ENCODE measurements at places on chromosomes 5 and 9. TPM values are rescaled to one million over a fixed set of nuclear protein-coding genes. Genes with fewer than 3 reads are reported as not detected.

GRCh38 chr5:133242221-133242835, 190.5 kb downstream of the HSPA4 start:
- peaks cover 9% of the 10 kb centered on the region for H3K4me1 ChIP-seq
- H3K4me3 ChIP-seq, result no peak overlapping the region
- H3K36me3 ChIP-seq, result no peaks in the 10 kb centered on the region
- DNase-seq, result no peak
- no peak overlapping the region for H3K27ac ChIP-seq

The CLTB gene
- polyA plus RNA-seq, result 49.2 TPM

The HRH2 gene
- 9.0 TPM for polyA plus RNA-seq

The NRG2 gene
- polyA plus RNA-seq, result 7.6 TPM

DNA sequence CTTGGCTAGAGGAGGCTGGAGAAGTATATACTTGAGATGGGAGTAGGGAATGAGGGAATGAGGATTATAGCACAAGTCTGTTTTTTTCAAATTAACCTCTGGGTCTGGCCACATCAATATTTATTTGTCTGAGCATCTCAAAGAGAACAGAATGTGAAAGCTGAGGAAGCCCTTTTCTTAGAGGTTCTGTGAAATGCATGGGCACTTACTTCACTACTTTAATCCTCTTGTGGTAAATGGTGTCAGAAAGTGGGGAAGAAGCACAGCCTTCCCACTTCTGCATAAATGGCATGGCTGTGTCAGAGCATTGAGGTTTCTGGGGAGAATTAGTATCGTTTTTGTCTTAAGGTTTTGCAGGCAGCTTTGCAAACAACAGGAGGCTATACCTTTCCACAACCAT, 48.6 kb downstream of the SPATA31D1 start:
- H3K27me3 ChIP-seq, result no peaks in the 10 kb centered on the region
- no peaks in the 10 kb centered on the region for H3K36me3 ChIP-seq
- H3K4me3 ChIP-seq, result no peak overlapping the region
- DNase-seq, result no peak

DNA sequence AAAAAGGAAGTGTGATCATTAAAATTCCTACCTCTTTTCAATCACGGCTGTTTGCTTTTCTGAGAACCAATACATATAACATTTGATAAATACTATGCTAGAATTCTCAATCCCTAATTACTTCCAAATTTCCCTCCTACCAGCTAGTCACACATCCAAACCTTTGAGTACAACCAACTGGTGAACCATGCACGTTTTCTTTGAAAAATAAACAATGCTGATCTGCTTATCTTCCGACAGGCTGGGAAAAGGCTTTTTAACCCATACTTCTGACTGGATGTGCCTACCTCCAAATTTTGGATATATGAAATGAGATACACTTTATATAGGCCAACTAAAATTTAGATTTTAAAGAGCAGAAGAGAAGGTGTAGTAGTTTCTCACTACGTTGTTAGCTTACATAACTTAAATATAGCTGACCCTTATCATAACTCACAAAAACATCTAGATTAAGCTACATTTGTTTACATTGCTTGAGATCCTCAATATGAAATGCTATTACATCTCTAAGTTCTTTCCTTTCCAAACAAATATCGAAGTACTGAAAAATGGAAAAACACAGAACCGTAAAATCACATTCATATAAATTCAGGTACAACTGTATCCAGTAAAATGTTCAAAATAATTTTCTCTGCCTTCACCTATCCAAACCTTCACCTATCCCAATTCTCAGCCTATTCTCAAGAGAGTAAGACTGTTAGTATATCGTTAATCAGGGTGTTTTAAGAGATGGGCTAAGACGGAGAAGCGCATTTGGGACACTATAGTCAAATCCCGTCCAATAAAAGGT, 2.1 kb downstream of the NR3C1 start:
- DNase-seq, result no peak
- peaks cover 55% of the 10 kb centered on the region for H3K4me1 ChIP-seq
- peak overlapping the region; percentile 80 for H3K4me3 ChIP-seq
- peak overlapping the region; percentile 100 for H3K27ac ChIP-seq
- no peaks in the 10 kb centered on the region for H3K36me3 ChIP-seq

The MAN2A1 gene
- polyA plus RNA-seq, result 42.2 TPM

DNA sequence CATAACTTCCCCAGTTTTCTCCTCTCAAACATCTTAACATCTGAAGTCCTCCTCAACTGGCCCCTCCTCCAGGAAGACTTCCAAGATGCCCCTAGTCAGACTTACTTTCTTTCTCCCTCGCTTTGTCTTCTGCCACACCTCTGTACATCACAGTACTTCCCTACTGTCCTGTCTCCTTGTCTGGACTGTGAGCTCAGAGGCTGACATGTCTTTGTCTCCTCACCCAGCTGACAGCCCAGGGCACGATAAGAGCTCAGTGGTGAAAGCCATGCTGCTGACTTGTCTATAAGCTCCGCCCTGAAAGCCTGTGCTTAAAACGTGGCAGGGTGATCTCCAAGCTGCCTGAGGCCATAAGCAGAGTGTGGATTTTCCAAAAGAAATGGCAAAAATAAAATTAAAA, 33.0 kb upstream of the SLC25A51 start:
- peak; percentile 13 for DNase-seq
- no peak overlapping the region for H3K4me3 ChIP-seq
- peaks cover 9% of the 10 kb centered on the region for H3K36me3 ChIP-seq
- H3K27me3 ChIP-seq, result no peaks in the 10 kb centered on the region
- peaks cover 4% of the 10 kb centered on the region for H3K4me1 ChIP-seq
- H3K27ac ChIP-seq, result no peak overlapping the region

DNA sequence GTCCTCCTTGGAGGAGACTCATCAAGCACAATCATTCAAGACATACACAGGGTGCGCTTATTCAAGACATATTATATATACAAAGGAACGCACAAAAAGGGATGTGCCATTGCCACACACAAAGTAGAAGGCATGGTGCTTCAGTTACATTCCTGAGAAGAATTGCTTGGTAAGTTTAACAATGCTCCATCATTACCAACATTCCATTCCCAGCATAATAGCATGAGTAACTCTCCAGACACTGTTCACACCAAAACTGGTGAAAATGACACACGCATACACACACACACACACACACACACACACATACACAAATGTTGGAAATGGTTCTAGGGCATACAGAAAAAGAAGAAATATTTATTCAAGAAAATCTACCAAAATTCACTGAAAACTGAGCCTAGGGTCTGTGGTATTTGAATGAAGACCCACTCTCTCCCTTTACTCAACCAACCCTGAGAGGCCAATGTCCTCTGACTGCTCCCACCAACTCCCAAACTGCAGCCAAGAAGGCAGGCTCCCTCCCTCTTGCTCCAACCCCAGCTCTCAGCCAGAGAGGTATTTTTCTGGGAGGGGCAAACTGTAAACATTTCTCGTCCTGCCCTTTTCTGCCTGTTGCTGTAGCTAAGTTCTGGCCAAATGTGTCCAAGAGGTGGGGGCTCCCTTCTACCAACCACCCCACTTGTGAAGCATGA, 19.9 kb downstream of the UGT3A1 start:
- no peak for DNase-seq
- H3K27ac ChIP-seq, result no peak overlapping the region

The PCDHGA11 gene
- 3.7 TPM for polyA plus RNA-seq

- H3K27ac ChIP-seq, result no peak overlapping the region
- H3K4me3 ChIP-seq, result no peak overlapping the region
- no peaks in the 10 kb centered on the region for H3K27me3 ChIP-seq
Observed at GRCh38 chr9:101440714-101441230, 5.2 kb upstream of the ALDOB start.

GRCh38 chr5:44665101-44665701, 143.5 kb upstream of the MRPS30 start:
- H3K4me3 ChIP-seq, result no peak overlapping the region
- no peak for DNase-seq
- no peak overlapping the region for H3K27ac ChIP-seq

The GIN1 gene
- polyA plus RNA-seq, result 13.3 TPM

The ACTBL2 gene
- not detected for polyA plus RNA-seq

GRCh38 chr9:122383992-122384461, 13.2 kb downstream of the PTGS1 start:
- no peaks in the 10 kb centered on the region for H3K4me1 ChIP-seq
- H3K27me3 ChIP-seq, result no peaks in the 10 kb centered on the region
- no peaks in the 10 kb centered on the region for H3K36me3 ChIP-seq
- no peak overlapping the region for H3K27ac ChIP-seq
- DNase-seq, result no peak
- no peak overlapping the region for H3K4me3 ChIP-seq

GRCh38 chr5:83922699-83923098, 202.0 kb upstream of the HAPLN1 start:
- H3K4me1 ChIP-seq, result peaks cover 4% of the 10 kb centered on the region
- H3K27me3 ChIP-seq, result no peaks in the 10 kb centered on the region
- no peak overlapping the region for H3K27ac ChIP-seq
- no peak overlapping the region for H3K4me3 ChIP-seq
- H3K36me3 ChIP-seq, result no peaks in the 10 kb centered on the region

The TRPM6 gene
- polyA plus RNA-seq, result 0.81 TPM

- DNase-seq, result no peak
- peaks cover 15% of the 10 kb centered on the region for H3K4me1 ChIP-seq
- H3K36me3 ChIP-seq, result no peaks in the 10 kb centered on the region
- H3K27me3 ChIP-seq, result no peaks in the 10 kb centered on the region
- no peak overlapping the region for H3K27ac ChIP-seq
Observed at GRCh38 chr9:121746866-121747265, 95.4 kb downstream of the DAB2IP start.

DNA sequence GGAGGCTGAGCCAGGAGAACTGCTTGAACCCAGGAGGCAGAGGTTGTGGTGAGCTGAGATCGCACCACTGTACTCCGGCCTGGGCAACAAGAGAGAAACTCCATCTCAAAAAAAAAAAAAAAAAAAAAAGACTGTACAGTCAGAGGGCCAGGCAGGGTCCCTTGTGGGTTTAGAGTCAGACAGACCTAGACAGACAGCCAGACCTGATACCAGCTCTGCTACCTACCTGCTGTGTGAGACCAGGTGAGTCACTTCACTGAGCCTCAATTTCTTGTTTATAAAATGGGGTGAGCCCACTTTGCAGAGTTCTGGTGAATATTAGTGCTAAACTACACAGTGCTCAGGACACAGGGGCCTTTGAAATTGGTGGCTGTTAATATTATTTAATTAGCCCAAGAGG, 19.7 kb downstream of the TRIM14 start:
- H3K36me3 ChIP-seq, result peaks cover 55% of the 10 kb centered on the region
- H3K27ac ChIP-seq, result no peak overlapping the region
- no peak overlapping the region for H3K4me3 ChIP-seq
- no peaks in the 10 kb centered on the region for H3K27me3 ChIP-seq
- peaks cover 36% of the 10 kb centered on the region for H3K4me1 ChIP-seq
- DNase-seq, result no peak

GRCh38 chr5:132339502-132339901, 30.0 kb upstream of the SLC22A5 start:
- no peaks in the 10 kb centered on the region for H3K27me3 ChIP-seq
- DNase-seq, result no peak
- no peaks in the 10 kb centered on the region for H3K4me1 ChIP-seq
- H3K36me3 ChIP-seq, result peaks cover 40% of the 10 kb centered on the region

The TSLP gene
- polyA plus RNA-seq, result 0.60 TPM

The GLRA1 gene
- 0.08 TPM for polyA plus RNA-seq

DNA sequence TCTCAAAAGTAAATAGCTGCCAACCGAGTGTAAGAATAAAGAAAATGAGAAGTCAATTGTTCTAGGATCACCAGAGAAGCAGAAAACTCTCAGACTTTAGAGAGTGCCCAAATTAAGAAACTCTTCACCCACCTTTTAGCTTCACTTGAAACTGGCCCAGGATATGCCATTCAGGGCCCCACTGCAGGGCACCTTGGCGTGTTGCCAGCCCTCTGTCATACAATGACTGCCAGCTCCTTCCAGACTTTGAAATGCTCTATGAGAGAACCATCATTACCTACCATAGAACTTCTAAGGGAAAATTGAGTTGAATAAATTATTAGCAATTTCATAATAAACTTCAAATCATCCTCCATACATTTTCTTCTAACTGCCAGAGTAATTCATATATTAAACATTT, 240.5 kb downstream of the CETN3 start:
- no peak for DNase-seq
- H3K27ac ChIP-seq, result no peak overlapping the region
- no peaks in the 10 kb centered on the region for H3K4me1 ChIP-seq
- no peaks in the 10 kb centered on the region for H3K36me3 ChIP-seq

- H3K27ac ChIP-seq, result no peak overlapping the region
- peaks cover 5% of the 10 kb centered on the region for H3K4me1 ChIP-seq
- H3K27me3 ChIP-seq, result no peaks in the 10 kb centered on the region
- DNase-seq, result no peak
- H3K36me3 ChIP-seq, result no peaks in the 10 kb centered on the region
- no peak overlapping the region for H3K4me3 ChIP-seq
Observed at GRCh38 chr9:128316421-128316820, 5.8 kb downstream of the TRUB2 start.

The SPINK4 gene
- polyA plus RNA-seq, result not detected

The SPAG8 gene
- 13.8 TPM for polyA plus RNA-seq

GRCh38 chr9:18825656-18826170, 207.3 kb downstream of the SAXO1 start:
- H3K4me1 ChIP-seq, result no peaks in the 10 kb centered on the region
- no peaks in the 10 kb centered on the region for H3K36me3 ChIP-seq
- H3K4me3 ChIP-seq, result no peak overlapping the region
- no peaks in the 10 kb centered on the region for H3K27me3 ChIP-seq
- no peak for DNase-seq
- no peak overlapping the region for H3K27ac ChIP-seq
